ENCODE measurements at places on chromosomes 3 and 15.

DNA sequence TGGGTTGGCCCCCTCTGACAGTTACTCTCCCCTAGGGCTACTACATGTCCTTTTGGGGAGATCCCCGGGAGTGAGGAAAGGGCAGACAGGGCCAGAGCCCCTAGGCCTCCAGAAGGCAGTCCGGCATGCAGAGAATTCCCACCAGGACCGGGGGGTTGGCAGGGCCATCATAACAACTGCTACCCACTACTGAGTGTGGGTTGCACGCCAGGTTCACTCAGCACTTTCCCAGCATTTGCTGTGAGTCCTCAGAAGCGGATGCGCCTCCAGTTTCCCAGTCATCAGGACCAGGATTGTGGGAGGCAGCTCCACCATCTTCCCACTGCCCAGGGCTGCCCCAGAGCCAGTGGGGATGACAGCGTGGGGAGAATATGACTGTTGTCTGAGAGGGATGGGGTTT is 51.2 kb upstream of the HERC1 start:
- no peak for DNase-seq

DNA sequence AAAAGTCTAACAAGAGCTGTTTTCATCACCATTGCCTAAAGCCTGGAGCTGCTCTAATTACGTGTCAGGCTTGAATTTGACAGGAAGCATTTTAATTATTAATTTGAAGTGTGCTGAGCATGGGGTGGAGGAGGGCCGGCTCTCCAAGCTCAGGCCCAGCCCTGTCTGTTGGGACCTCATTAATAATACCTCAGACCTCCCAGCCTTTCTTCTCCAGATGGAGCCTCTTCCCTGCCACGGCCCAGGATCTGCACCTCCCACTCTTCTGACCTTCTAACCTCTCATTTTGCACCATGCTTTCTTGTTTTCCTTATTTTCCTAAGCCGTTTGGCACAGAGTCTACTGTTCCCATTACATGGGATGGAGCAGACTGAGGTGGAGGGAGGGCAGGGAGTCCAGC is 30.0 kb downstream of the INSYN1 start:
- DNase-seq: no peak

DNA sequence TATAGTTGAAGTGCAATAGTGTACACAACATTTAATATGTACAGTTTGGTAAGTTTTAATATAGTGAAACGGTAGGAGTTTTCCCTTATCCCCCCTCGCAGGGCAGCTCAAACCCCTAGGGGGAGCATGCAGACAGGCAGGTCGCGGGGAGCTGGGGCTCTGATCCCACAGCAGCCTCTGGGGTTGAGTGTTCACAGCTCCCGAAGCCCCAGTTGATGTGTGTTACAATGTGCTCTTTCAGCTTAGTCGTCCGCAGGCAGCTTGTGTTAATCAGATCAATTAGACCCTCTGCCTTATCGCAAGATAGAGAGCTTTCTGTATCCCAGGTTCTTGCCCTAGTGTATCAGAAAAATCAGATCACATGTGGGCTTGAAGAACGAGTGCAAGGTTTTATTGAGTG is 143.1 kb upstream of the CHRNA7 start:
- DNase-seq: no peak

- DNase-seq: no peak
Observed at GRCh38 chr3:24678021-24678420, 183.4 kb upstream of the THRB start.

DNA sequence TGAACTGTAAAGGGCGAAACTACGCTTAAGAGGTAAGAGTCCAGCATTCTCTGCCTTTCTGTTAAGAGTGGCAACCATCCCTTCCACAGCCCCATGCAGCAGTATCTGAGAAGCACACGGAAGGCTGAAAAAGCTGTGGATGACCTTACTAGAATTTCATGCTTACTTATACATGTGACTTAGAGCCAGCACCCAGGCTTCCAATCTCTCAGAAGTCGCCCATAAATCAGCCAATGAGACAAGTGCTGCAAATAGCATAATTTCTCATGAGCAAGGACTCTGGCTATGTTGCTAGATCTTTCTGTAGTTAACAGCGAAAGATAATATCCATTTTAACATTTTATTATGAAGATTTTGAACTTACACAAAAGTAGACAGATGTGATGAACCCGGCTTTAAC is 65.3 kb downstream of the IGF2BP2 start:
- DNase-seq: no peak

DNA sequence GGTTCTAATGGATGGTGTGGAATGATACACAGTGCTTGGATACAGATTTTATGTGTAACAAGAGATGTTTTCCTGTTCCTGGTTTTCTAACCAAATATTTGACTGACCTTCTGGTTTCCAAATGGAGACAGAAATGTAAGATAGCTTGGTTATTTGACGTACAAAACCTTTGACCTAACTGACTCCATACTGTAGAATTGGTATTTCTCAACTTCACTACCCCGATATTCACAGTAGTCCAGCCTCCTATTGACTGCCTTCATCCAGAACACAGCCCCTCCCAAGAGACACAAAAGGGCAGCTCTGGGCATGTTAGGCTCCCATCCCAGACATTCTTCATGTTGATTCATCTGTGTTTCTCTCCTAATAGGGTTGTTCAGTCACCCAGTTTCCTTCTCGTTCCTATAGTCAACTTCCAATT is 33.4 kb downstream of the MYO1E start:
- DNase-seq: no peak

DNA sequence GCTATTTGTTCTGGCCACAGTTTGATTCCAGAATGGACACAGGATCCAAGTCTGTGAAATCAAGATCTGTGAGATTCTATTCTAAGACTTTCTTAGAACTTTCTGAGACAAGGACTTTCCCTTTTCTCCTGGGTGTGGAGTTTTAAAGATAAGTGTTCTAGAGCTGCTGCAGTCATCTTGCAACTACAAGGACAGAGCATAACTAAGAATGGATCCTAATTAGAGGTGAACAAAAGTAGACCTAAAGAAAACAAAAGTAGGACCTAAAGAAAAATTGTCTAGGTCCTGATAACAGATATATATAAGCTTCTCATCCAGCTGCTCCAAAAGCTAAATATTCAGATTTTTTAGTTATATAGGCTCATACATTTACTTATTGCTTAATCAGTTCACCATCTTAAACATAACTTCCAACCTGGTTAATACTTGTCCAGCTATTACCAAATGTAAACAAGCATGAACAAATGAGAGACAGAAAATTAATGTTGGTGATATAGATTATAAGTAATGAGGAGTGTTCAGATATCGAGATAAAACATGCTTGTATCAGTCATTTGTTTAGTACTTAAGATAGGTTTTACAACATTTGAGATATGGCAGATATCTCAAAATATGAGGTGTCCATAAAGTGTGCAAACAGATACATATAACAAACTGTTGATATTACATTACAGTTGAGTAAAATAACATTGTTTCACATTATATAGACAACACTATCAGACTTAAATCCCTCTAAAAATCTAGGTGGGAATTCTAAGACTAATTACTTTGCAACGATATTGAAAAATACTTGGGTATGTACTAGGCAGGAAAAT is 75.1 kb downstream of the CD200 start:
- DNase-seq: no peak

Measured in stimulated activated CD4-positive, alpha-beta T cell treated with anti-CD3 and anti-CD28 coated beads, Interleukin-1b, Interleukin-23, amount 100 ng/mL, for 1 hour (primary cell).